Umbilical cord (tissue), 2 donors: ENCODE measurements at places on chromosomes 13 and 19. TPM values are rescaled to one million over a fixed set of nuclear protein-coding genes. Genes with fewer than 3 reads are reported as not detected.

- DNase-seq, result no peak
These were observed 6.3 kb downstream of the SLC17A7 start for GRCh38 chr19:49434907-49435583.

The DBP gene
- total RNA-seq, result 0.72 TPM

The GFY gene
- total RNA-seq, result not detected

DNA sequence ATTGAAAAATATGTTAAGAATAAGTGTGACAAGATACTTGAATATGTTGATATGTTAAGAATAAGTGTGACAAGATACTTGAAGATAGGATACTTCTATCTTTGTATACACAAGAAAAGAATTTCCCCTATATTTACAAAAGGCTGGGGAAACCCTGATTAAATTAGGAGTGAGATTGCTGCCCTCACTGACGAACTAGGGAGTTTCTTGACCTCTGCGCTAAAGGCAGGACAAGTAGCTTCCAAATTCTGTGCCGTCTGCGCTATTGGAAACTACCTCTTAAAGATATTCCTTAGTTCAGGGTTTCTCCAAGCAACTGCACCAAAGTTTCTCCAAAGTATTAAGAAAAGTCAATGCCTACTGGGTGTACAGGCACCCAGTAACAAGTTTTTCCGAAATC, 730 bp downstream of the ZNF260 start:
- DNase-seq, result no peak

GRCh38 chr19:29606420-29606747, 301 bp downstream of the POP4 start:
- DNase-seq, result no peak

The NLRP7 gene
- total RNA-seq, result 0.24 TPM

The UGGT2 gene
- total RNA-seq, result 107 TPM

DNA sequence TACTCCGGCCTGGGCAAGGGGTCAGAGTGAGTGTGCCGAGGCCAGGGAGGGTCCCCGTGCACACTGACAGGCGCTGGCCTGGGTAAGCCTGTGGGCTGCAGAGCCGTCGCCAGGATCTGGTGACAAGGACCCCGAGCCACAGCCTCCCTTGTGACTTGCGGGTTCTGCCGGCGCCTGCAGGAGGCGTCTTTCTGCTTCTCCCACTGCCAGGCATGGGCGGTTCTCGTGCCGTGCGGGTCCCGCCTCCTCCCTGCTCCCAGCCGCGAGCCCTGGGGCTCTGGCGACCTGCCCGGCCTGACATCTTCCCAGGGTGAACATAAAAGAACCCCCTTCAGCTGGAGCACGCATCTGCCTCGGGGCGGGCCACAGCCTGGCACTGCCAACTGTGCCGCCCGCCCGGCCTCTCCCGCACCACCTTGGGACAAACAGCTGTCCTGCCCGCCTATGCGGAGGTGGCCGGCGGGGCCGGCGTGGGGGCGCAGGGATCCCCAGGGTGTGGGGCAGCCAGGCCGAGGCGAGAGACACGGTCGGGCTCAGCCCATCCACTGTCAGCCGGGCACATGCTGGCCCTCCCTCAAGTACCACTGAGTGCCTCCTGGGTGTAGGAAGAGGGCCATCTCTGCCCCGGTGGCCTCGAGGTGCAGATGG, 1.5 kb upstream of the HCN2 start:
- DNase-seq, result peak; percentile 62

DNA sequence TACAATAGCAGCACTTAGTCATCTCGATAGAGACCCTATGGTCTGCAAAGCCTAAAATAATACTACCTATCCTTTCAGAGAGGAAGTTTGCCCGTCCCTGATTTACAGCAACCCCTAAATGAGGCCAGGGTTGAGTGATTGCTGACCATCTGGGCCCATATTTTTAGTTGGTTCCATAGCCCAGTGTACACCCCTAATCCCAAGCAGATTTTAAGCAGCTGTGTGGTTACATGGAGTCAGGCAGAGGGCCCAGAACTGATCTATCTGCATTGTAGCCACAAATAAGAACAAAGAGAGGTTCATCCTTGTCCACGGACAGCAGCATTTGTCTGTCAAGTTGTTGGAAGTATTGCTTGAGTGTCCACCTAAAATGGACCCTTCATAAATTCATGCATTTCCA, 148.2 kb downstream of the DCT start:
- DNase-seq, result no peak

GRCh38 chr19:48123907-48124651, 13.5 kb upstream of the PLA2G4C start:
- DNase-seq, result no peak

- DNase-seq, result no peak
These were observed 3.5 kb downstream of the AKT2 start for GRCh38 chr19:40281381-40282208.

The SERPINE3 gene
- 4.3 TPM for total RNA-seq

DNA sequence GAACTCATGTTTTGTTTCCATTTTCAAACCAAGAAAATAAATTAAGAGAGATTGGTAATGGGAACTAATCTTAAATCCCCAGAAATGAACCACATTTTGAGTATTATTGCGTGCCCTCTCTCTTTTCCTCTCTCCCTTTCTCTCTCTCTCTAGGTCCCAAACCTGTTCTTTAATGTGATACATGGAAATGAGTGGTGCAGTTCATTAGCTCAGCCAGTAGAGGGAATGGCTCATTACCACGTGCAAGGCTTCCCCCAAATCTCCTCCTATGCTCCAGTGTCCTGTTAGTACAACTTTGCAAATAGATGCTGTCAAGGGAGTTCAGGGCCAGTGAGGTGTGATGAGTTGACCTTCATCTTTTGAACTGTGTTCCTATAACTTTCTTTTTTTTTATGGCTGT, 178.4 kb downstream of the FGF9 start:
- no peak for DNase-seq

GRCh38 chr13:24746618-24747247, 17.2 kb upstream of the RNF17 start:
- no peak for DNase-seq

DNA sequence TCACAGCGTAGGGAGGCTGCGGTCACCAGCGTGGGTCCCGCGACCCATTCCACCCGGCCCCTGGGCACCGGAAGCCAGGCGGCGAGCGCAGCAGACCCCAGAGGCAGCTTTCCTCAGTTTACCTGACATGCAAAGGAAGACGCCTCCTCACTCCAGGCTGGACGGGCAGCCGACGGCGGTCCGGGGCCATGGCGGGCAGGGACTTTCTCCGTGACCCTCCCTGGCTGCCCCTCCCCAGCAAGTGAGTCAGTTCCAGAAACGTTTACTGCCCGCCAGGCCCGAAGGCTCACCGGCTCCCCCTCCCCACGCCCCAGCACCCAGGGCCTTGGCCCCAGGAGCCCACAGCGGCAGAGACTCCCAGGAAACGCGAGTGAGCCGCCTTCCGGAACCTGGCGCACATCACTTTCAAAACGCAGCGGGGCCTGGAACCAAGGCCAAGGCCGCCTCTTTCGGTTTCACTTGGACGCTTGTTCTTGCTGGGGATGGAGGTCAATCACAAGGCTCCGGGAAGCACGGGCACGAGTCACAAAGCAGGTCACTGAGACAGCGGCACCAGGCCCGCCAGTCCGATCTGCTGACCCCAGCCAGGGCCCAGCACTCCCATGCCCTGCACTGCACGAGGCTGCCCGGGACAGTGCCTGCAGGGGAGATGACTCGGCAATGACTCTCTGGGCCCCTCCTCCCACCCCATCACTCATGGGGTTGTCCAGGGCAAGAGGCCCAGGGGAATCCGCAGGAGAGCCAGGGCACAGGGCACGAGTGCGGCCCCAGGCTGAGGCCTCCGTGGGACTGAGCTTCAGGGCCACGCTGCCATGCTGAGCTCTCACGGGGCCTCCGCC, 5.3 kb downstream of the SBNO2 start:
- peak; percentile 36 for DNase-seq

The KCNN4 gene
- 6.3 TPM for total RNA-seq

The NCR1 gene
- total RNA-seq, result not detected

The PCDH8 gene
- total RNA-seq, result 4.6 TPM

The ZSCAN4 gene
- not detected for total RNA-seq

The PSG6 gene
- 0.96 TPM for total RNA-seq

- DNase-seq, result peak; percentile 49
These were observed 1.7 kb downstream of the MIER2 start for GRCh38 chr19:342801-343421.

GRCh38 chr13:104632736-104633135, 1566.5 kb upstream of the SLC10A2 start:
- DNase-seq, result no peak

GRCh38 chr13:112346899-112347229, 29.3 kb upstream of the SPACA7 start:
- no peak for DNase-seq

The MLLT1 gene
- 4.3 TPM for total RNA-seq

The KDELR1 gene
- 47.7 TPM for total RNA-seq

- DNase-seq, result no peak
These were observed 121.9 kb upstream of the SOX1 start for GRCh38 chr13:111945086-111945485.

DNA sequence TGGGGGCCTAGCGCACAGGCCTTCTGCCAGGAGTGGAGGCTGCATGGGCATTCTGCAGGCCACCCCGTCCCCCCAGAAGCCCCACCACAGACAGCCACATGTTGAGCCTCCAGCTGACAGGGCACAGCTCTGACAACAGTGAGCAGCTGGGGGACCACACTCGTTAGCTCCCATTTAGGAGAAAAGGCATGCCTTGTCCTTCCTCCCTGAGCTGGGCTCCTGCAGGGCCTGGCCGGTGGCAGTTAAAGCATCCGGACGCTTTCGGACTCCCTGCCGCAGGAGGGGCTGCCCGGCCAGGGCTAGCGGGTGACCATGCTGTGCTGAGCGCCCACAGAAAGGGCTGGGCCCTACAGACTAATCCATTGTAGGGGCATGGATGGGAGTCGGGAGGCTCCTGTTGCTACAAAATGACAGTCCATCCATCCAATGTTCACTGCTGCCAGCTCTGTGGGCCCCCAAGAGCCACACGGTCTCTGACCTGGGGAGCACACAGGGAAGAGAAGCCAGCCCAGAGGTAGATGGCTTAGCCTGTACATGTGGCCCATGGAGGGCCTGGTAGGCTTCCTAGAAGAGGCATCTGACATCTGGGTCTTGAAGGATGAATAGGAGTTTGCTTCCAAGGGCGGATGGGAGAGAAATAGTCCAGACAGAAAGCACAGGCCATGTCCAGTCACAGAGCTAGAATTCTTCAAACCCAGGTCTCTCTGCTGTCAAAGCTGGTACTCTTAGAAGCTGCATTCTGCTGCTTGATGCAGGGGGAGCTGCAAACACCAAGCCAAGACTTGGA, 116.5 kb upstream of the VSTM2B start:
- no peak for DNase-seq

The PLPPR2 gene
- total RNA-seq, result 3.4 TPM

- no peak for DNase-seq
These were observed 109.7 kb downstream of the PTPRS start for GRCh38 chr19:5230730-5231555.

- no peak for DNase-seq
These were observed 13.2 kb downstream of the MICOS13 start for GRCh38 chr19:5666921-5667610.

The SIX5 gene
- 18.8 TPM for total RNA-seq

The RDH8 gene
- not detected for total RNA-seq

The ACP7 gene
- total RNA-seq, result 0.24 TPM

The DDA1 gene
- 6.5 TPM for total RNA-seq

The ZNF284 gene
- 4.1 TPM for total RNA-seq

DNA sequence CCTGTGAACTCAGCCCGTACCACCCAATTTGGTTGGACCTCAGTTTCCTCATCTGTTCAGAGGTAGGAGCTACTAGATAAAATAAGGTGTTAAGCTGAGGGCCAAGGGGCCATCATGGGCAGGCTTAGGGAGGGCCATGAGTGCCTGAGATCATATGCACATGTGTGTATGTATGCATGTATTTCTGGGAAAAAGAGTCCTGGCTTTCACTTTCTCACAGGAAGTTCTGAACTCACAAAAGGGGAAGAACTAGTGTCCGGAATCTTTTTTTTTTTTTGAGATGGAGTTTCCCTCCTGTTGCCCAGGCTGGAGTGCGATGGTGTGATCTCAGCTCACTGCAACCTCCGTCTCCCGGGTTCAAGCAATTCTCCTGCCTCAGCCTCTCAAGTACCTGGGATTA, 18.9 kb downstream of the TGFB1 start:
- DNase-seq, result no peak

DNA sequence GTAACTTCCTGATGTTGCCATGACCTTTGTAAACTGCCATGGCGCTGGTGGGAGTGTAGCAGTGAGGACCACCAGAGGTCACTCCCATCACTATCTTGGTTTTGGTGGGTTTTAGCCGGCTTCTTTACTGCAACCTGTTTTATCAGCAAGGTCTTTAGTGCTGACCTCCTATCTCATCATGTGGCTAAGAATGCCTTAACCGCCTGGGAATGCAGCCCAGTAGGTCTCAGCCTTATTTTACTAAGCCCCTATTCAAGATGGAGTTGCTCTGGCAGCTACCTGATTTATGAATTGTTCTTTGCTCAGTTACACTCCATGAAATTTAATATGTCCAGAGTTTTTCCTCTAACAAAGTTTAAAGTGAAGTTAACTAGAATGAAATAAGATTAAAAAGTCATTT, 4.6 kb upstream of the EPS15L1 start:
- DNase-seq, result peak; percentile 83
